ENCODE measurements at places on chromosomes 16 and 17.

- no peak for DNase-seq
These were observed 4.3 kb downstream of the TSR3 start for GRCh38 chr16:1347286-1347855.

DNA sequence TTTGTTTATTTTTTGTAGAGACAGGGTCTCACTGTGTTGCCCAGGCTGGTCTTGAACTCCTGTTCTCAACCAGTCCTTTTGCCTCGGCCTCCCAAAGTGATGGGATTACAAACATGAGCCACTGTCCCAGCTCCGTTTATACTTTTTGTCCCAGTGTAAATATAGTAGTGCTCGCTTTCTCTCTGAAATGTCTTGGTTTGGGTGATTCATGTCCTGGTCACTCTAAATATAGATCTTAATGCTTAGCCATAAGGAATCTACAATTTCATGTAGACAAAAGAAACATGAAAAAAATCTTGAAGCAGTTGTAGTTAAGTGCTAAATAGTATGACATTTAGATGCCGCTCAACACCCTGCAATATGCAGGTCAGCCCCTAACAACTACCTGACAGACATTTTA is 126.9 kb downstream of the KATNIP start:
- no peak for DNase-seq

DNA sequence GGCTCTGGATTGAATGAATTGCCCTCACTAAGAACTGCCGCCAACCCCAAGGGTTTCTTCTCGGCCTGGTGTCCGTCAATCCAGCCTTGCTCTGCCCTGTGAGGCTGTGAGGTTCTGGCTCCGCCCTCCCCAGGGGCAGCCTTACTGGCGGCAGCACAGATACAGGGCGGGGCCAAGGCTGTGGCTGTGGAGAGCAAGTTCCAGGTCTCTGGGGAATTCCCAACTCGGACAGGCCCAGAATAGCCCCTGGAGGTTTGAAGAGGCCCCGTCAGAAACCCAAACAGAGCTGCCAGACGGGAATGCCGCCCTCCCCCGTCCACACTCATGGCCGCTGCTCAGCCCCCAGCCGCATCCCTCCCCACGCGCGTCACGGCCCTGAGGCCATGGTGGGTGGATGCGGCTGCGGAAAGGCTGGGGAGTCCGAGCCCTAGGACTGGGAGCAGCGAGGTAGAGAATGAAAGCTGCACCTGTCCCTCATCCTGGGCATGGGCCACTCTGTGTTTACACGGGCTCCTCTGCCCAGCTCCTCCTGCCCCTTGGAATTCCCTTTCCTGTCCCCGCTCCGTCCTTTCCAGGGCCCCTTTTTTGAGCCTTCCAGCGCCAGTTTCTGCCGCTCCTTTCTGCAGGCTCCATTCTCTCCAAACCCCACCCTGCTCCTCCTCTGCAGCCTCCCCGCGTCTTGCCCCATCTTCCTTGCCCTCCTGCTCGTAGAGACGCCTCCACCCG is 660 bp upstream of the PRRT2 start:
- DNase-seq = peak; percentile 98

GRCh38 chr17:68468334-68468733 is 11.0 kb upstream of the WIPI1 start:
- DNase-seq = no peak

GRCh38 chr16:54421220-54421619 is 134.6 kb upstream of the IRX3 start:
- DNase-seq = no peak

- no peak for DNase-seq
These were observed 4.7 kb downstream of the NOD2 start for GRCh38 chr16:50697881-50698767.

GRCh38 chr16:89256651-89257254 is 39.2 kb downstream of the ZNF778 start:
- peak; percentile 47 for DNase-seq

GRCh38 chr16:19769239-19769638 is 51.2 kb downstream of the IQCK start:
- DNase-seq = no peak

GRCh38 chr17:50493744-50494143 is 14.5 kb upstream of the MYCBPAP start:
- DNase-seq = no peak

- DNase-seq = no peak
These were observed 339.2 kb upstream of the PMFBP1 start for GRCh38 chr16:72511171-72511570.

DNA sequence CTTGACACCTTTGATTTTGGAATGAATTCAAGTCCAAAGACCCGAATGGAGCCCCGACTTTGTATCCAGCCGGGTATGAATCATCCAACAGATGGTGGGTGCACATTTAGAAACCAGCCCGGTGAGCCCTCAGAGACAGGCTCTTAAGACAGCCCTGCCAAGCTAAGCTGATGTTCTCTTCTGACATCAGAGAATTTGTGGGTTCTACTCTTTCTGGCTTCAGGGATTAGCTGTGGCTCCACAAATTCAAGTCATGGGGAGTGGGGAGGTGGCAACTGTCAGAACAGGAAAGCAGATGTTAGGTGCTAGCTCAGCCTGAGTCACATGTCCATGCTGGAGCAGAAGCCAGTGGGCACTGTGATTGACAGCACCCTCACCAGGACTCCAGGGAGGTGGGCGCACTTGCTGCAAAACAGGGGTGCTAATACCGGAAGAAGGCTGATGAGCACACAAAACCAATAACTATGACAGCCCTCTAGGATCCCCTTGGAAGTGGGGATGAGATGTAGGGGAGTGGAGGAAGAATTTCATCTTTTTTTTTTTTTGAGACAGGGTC is 31.4 kb upstream of the XYLT2 start:
- DNase-seq = no peak
